ENCODE measurements at places on chromosomes 6 and 20.

DNA sequence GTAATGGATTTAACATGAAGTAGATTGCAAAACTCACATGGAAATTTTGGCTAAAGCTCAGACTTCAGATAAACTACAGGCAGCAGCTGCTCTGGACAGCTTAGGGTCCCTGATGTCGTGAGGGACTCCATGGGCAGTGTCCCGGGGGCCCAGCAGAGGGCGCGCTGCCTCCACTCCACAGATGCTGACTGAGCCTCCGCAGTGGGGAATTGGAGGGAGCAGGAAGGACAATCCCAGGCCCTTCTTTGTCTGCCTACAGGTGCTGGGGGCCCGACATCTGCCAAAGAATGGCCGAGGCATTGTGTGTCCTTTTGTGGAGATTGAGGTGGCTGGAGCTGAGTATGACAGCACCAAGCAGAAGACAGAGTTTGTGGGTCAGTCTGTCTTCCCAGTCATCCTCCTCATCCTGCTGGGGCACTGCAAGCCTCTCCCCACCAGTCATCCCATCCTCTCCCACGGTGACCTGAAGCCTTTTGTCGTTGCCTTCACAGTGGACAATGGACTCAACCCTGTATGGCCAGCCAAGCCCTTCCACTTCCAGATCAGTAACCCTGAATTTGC, 35.9 kb downstream of the PLCG1 start:
- peak; percentile 25 for DNase-seq

DNA sequence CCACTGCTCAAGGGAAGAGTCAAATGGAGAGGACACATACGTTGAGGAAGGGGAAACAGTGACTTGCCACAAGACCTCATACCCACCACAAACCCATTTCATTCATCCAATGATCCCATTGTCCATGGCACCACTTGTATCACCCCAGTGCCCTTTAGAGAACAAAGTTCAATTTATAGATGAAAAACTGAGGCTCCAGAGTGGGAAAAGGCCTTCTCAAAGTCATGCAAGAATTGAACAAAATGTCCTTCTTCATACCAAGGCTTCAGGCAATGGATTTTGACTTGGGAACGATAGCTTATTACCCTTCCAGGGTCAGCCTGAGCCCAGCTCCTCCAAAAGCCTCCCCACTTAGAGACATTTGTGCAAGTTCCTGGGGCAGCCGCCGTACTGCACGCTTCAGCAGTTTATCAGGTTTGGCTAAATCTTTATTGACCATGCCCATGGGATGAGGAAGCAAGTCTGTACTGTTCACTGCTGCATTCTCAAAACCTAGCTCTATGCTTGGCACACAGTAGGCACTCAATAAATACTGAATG, 47.3 kb upstream of the MRPS10 start:
- DNase-seq, result no peak

GRCh38 chr6:105204331-105204730, 24.5 kb upstream of the POPDC3 start:
- DNase-seq, result no peak

DNA sequence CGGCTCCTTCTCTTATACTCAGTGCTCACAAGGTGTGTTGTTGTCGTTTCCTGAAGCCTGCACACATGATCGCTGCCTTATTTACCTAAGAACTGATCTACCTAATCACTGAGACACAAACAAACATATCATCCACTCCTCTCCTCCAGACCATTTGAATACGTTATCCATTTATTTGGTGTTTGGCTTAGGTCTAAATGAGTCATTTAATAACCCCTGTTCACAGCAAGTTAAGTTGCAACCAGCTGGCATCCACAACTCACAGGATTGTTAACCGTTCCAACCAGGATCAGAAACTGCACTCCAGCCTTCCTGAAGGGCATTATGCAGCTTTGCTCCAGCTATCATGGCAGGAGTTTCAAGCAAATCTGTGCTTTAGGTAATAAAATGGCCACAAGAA, 511.1 kb upstream of the MAP3K7 start:
- no peak for DNase-seq

GRCh38 chr20:21901470-21902275, 196.2 kb downstream of the PAX1 start:
- no peak for DNase-seq

DNA sequence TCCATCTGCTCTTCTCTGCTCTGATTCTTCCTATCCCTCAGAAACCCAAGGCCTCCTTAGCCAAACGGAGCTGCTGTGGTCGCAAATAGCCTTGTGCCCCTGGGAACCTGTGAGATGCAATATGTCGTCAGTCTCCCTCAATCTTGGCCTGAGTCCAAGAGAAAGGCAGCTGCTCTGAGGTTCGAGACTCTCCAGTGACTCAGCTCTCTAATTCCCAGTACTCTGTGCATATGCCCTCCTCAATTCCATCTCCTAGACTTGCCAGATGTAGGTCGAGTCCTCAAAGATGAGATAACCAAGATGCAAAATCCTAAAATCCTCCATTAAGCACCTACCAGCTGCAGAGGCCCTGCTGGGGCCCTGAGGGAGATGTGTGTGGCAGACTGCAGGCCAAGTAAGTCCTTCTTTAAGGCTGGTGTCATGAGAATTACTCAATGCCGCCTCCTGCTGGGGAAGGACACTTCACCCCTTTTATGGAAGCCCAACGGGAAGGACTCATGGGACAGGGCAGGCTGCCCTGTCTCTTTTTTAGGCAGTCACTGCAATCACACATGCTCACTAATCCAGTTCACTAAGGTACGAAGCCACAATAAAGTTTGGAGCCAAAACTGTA, 28.5 kb downstream of the C6orf15 start:
- DNase-seq, result no peak
